ENCODE measurements at places on chromosomes 2 and 18. TPM values are rescaled to one million over a fixed set of nuclear protein-coding genes. Genes with fewer than 3 reads are reported as not detected.

The NEB gene
- total RNA-seq, result 1.7 TPM

The NFATC1 gene
- total RNA-seq, result 1.8 TPM

The RAB31 gene
- 50.0 TPM for total RNA-seq

The MYOM1 gene
- 0.32 TPM for total RNA-seq

DNA sequence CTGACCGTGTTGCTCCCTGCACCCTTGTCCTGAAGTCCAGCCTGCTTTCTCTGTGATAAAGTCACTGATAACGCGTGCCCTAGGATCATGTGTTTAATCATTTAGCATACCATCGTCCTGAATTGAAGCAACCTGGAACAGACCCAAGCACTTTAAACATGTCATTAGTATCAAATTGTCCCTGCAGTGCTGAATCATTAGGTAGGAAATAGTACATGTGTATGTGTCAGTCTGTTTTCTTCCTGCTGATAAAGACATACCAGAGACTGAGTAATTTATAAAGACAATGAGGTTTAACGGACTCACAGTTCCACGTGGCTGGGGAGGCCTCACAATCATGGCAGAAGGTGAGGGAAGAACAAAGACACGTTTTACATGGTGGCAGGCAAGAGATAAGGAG is 2.8 kb downstream of the ASB18 start:
- no peak for ATAC-seq

DNA sequence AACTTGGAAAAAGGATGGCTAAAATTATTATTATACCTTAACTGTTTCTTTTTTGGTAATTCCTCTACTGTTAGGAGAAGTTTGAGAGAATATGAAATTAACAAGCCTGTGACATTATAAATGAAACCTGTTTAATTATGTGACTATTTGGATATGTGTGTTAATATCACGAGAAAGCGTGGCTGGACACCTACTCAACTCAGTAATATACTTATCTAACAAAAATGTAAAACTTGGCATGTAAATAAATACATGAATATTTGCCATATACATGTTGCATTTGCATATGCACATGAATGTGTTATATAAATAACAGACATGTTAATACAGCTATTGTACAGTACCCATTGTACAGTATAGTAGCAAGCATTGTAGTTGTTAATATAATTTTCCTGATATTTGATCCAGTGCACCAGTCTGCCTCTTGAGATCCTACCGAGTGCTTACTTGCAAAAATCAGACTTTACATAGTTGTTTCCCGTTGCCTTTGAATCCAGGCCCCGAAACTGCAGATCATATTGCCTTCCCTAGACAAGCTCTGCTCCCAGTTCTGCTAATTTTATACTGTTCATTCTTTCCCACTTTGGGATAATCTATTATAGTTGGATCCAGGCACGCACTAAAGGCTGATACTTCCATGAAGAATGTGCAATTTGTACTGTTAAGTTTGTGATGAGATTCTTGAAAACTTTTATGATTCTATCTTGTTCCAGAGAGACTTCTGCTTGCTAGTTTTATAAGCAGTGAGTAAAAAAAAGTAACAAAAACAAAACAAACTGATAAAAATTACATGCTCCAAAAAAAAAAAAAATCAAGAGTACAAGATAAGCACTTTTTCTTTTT is 395.6 kb downstream of the ARHGAP15 start:
- no peak for ATAC-seq

GRCh38 chr2:46504685-46505471 is 25.5 kb downstream of the TMEM247 start:
- ATAC-seq, result no peak

GRCh38 chr2:121778741-121779487 is 23.5 kb downstream of the TSN start:
- no peak for ATAC-seq

DNA sequence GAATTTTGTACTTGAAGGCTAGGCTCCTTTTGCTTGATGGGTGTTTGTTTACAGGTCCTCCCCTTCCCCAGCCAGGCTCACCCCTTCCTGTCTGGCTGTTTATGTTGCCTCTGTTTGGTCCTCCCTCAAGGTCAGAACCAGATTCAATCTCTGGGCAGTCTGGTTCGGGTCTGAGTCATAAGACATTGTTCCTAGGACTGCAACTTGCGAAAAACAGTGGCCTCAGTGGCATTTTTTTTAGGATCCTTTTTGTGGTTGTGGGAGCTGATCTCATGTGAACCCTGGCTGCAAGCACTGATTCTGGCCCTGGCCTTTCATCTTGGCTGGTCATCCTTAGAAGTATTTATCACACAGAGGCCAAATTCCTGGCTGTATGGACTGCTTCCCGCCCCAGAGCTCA is 370.4 kb downstream of the CLIP4 start:
- ATAC-seq, result no peak

DNA sequence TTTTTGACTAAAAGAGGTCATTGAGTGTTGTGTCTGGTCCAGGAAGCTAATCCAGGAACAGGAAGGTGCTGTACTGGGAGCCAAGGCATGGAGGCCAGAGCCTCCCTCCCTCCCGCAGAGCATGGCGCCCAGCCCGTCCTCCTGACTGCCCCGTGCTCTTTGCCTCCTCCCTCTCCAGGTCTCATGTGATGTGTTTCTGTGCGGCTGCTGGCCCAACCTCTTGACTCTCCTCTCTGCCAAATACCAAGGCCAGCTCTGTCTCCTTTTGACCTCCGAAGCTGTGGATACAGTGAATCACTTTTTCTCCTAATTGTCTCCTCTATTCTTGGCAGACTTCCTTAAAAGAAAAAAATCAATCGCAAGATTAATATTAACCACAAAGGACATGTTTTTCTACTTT is 284.1 kb downstream of the PHLPP1 start:
- ATAC-seq, result peak; percentile 67

- ATAC-seq, result no peak
Observed at GRCh38 chr2:2689306-2689705, 358.2 kb upstream of the MYT1L start.

GRCh38 chr2:37984176-37984575 is 59.1 kb downstream of the RMDN2 start:
- no peak for ATAC-seq

DNA sequence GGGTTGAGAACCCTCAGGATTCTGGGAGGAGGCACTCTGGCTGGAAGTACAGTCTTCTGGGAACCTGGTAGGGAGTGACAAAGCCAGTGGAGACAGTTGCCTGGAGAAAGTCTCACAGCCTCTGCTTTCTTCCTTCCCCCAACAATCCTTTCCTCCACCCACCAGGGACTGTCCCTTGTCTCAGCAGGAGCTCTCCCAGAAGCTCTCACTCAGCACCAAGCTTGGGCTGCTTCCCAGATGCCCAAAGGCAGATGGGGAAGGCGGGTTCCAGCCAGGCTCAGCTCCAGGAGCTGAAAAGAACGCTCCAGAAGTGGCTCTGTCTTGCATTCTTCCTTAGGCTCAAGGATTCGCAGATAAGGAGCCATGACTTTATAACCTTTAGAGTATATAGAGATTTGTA is 7.6 kb upstream of the NAGK start:
- ATAC-seq, result peak; percentile 11

- ATAC-seq, result no peak
Observed at GRCh38 chr2:207419331-207419730, 110.4 kb upstream of the CREB1 start.

DNA sequence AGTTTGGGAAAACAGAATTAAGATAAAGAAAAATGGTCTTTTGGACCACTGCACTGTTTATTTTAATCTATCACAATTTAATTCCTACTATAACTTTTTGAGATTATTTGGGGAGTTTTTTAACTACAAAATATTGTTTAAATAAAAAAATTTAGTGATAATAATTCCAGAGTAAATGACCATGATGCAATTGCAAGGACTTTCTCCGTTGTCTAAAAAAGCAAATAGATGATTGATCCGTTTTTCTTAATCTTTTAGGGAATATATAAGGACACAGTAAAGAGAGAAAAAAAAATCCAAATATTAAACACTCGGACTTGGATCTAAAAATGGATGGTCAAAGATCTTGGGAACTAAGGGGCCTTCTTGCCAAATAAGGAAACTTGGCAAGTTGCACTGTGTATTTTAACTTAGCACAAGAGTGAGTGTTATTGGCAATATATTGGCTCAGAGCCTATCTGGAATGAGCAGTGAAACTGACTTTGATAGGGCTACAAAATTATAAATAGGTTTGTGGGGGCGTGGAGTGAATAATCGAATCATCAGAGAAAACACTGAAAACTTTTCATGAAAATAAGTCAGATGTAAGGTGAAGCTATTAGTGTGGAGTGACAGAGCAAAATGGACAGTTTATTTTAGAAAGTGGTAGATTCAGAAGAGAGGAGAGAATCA is 2.0 kb downstream of the MAP3K20 start:
- no peak for ATAC-seq

- no peak for ATAC-seq
Observed at GRCh38 chr2:168254158-168254935, 7.0 kb upstream of the STK39 start.

DNA sequence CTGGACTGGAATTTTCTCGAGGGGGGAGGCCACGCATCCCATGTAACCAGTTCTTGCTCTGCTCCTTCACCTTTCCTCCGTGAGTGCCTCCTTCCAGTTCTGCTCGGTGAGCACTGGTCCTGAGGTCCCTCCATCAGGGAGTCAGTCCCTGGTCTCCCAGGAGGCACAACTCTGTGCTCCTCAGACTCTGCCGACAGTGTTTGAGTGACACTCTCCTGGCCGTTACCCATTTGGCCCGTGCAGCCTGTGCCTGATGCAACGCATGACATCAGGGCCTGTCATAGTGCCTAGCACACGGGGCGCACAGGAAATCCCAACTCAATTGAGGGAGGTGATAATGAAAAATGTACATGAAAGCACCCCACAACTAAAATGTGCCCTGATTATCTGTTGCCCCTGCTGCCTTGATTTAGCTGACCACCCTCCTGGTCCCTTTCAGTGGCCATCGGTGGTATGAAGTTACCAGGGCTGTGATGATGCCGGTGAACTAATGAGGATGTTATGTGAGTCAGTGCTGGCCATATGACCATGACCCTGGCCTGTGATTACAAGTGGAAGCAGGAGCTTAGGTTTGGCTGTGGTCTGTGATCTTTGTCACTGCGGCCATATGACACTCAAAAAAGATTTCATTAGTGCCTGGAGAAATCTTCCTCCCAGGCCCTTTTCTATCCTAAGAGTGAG is 144.6 kb downstream of the TDRD15 start:
- no peak for ATAC-seq

DNA sequence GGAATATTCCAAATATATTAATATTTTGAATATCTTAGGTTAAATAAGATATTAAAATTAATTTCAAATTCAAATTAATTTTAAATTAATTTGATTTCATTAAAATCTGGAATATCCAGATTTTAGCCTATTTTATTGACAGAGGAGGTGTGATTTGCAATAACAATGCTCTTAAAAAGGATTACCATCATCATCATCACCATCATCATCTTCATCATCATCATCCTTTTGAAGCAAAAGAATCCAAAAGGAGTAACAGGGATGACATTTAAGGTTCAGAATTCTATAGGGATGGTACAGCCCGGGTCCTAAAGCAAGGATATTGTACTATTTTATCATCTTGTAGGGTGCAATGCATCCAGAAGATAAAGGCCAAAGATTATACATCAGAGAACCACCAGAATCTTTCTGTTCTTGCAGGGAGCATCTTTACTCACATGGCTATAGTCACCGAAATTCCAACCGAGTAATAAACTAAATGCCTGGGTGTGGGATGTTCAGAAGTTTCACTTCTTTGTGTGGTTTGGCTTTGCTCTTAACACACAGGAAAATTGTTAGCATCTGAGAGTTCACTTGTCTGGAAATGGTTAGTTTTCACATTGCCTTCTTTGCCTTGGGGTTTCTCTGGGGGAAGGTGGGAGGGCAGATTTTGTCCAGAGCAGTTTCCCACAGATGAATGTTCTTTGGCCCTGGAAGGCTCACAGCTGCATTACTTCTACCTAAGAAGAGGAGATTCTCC is 99.1 kb upstream of the ITGA6 start:
- ATAC-seq, result no peak

DNA sequence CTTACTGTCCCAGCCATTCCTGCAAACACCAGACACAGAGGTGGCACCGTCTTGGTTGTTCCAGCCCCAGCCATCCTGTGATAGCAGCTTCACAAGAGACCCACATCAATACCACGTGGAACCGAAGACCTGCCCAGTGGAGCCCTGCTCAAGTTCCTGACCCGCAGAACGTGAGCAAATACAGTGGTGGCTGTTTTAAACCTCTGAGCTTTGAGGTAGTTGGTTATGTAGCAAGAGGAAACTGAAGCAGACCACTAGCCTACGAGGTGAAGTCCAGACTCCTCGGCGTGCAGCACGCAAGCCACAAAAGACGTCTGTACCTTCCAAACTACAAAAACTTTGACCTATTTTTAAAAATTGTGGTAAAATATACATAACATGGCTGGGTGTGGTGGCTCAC is 96.1 kb upstream of the ODC1 start:
- no peak for ATAC-seq

DNA sequence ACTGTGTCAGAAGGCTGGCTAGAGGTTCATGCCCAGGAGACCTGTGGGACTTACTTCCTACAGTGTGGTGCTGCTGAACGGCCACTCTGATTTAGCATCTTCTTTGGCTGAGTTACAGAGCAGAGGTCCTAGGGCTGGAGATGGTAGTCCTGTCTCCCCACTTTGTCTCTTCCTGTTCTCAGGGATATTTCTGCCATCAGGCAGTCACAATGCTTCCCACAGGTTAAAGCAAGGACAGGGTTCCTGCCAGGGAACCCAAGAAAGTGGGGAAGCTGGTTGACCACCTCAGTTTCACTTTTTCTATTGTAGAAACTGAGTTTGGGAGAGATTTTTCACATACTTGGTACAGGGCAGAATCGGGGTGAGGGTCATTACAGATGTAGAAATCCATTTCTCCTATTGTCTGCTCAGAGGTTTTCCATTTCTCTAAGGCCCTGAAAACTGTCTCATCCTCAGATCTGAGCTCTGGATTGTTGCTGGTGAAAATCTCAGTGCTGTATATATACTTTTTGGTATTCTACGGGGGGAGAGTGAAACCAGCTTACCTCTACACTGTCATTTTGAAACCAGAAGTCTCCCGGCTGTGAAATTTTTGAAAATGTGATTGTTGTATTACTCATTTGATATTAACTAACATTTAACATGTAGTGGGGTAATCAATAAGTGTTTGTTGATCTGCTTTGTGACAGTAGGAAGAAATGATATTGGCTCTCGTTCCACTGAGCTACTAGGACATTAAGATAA is 37.0 kb upstream of the MEP1B start:
- ATAC-seq, result no peak

DNA sequence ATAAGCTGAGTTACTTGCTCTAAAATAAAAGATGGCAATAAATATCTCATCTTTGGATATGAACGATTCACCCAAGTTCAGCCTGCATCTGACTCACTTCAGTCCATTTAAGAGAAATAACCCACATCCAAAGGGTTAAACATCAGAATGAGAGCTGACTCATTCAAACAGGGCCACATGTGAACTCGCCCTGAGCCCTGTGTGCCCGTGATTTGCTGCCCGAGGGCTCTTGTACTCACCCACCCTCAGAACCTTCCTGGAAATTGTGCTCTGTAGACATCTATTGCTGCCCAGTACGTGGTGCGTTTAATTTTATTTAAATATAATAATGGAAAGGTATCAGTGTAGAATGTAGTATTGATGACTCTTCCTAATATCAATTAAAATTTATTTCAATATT is 66.9 kb upstream of the RBM44 start:
- ATAC-seq, result peak; percentile 76

GRCh38 chr18:70370762-70371733 is 82.2 kb downstream of the SOCS6 start:
- peak; percentile 41 for ATAC-seq

All from esophagus mucosa (tissue), 1 donor.